Activated CD4-positive, alpha-beta T cell treated with anti-CD3 and anti-CD28 coated beads, Interleukin-2, Interleukin-6, amounts not matched to agents 100 ng/mL and 50 ng/mL, durations not matched to agents 16 hours and 8 hours (primary cell): ENCODE measurements at places on chromosomes 3 and 15.

GRCh38 chr3:182258538-182259177 lies 534.6 kb upstream of the ATP11B start:
- no peak for DNase-seq

DNA sequence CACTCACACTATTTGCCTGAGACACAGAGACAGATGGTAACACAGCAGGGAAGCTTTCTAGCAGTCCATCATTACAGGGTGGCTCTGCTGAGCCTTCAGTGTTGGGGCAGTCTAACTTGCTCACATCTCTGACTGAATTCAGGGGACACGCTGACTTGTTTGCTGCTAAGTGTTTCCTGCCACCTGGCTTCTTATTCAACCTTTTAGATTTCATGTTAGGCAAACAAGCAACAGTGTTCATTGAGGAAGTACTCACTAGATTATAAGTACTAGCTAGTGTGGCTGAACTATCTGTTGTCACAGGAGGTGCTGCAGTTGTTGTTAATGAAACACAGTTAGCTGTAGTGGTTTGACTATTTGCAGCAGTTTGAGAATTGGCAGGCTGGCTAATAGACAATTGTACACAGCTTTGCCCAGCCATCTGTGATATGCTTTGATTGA lies 37.3 kb downstream of the USF3 start:
- no peak for DNase-seq

DNA sequence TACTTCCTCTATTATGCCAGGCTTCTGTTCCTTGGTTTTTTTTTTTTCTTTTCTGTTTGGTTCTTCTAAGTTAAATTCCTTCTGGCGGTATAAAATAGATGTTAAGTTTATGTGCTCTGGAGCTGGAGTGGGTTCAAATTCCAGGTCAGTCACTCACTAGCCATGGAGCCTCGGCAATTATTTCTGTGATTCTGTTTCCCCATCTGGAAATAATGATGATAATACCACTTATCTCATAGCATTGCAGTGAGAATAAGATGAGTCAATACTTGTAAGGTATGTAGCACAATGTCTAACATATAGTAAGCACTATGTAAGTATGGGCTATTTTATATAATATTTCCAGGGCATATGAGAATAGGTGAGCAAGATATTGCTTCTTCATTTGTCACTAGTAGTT lies 33.2 kb upstream of the ZDHHC23 start:
- DNase-seq = no peak

DNA sequence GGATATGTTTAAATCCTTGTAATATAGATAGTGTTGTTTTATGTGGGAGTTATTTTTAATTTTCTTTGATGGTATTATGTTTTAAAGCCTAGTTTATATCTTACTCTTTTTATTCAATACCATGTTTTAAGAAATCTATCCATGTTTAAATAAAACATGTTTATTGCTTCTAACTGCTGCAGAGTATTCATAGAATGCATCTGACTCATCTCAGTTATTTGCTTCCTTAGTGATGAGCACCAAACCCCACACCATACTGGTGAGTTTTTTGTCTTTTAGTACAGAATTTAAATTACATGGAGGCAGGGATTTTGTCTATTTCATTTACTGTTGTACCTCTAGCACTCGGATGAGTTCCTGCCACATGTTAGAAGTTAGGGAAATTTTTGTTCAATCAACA lies 209.2 kb downstream of the NSUN3 start:
- DNase-seq = no peak

DNA sequence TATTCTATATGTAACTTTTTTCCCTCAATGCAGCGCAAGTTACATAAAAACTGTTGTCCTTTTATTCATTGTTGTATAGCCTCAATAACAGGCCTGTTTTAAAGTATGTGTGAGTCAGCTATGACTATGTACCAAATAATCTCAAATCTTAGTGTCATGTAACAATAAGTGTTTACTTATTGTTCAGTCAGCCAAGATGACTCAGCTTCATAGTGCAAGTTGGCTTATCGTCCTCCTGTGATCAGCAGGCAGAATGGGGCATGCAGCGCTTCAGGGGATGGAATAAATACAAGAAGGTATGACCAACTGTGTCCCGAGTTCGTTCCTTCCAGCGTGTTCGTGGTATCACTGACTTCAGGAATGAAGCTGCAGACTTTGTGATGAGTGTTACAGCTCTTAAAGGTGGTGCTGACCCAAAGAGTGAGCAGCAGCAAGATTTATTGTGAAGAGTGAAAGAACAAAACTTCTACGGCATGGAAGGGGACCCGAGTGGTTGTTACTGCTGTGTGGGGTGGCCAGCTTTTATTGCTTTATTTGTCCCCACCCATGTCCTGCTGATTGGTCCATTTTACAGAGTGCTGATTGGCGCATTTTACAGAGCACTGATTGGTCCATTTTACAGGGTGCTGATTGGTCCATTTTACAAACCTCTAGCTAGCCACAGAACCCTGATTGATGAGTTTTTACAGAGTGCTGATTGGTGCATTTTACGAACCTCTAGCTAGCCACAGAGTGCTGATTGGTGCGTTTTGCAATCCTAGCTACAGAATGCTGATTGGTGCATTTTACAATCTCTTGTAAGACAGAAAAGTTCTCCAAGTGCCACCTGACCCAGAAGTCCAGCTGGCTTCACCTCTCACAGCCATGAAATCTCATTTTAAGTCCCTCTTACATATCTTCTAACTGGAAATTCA lies 1016.0 kb downstream of the MCTP2 start:
- no peak for DNase-seq

DNA sequence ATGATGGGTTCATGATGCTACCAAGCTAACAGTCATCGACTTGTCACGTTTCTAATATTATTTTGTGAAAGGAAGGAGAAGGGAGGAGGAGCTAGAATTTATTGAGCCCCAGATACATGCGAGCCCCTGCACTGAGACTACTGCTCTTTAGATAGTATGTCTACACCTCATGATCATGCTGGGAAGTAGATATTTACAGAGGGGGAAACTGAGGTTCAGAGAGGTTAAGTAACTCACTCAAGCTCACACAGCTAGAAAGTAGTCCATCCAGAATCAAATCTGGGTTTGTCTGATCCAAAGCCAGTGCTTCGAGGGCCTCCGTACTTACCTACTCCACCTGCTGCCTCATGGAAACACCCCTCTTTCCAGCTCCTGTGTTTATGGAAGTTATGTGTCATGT lies 38.8 kb upstream of the DLG1 start:
- DNase-seq = no peak
